Stimulated activated CD4-positive, alpha-beta T cell treated with anti-CD3 and anti-CD28 coated beads, Interleukin-12 subunit alpha, Interleukin-12 subunit beta, amount 100 ng/mL, for 24 hours (primary cell): ENCODE measurements at places on chromosomes 13 and 19.

DNA sequence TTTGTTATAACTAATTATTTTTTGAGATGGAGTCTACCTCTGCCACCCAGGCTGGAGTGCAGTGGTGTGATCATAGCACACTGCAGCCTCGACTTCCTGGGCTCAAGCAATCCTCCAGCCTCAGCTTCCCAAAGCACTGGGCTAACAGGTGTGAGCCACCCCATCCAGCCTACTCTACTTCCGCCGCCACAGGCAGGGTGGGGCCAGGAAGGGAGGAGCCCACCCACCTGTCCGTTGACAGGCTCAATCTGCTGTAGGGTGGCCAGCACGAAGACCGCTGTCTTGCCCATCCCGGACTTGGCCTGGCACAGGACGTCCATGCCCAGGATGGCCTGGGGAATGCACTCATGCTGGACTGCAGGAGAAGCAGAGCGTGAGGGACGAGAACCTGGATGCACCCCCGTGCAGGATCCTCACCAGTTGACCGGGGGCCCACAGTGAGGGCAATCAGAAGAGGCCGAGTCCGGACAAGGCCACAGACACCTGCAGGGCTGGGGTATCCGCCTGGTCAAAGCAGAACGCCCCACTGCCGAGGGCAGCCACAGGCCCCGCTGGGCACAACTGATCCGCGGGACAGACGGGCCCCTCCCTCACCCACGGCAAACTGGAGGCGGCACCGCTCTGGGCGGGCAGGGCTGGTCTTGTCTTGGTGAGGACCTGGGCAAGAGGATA is 6.7 kb downstream of the DDX39A start:
- no peak for DNase-seq

- DNase-seq, result no peak
These were observed 27.1 kb downstream of the PIBF1 start for GRCh38 chr13:72808917-72809500.

DNA sequence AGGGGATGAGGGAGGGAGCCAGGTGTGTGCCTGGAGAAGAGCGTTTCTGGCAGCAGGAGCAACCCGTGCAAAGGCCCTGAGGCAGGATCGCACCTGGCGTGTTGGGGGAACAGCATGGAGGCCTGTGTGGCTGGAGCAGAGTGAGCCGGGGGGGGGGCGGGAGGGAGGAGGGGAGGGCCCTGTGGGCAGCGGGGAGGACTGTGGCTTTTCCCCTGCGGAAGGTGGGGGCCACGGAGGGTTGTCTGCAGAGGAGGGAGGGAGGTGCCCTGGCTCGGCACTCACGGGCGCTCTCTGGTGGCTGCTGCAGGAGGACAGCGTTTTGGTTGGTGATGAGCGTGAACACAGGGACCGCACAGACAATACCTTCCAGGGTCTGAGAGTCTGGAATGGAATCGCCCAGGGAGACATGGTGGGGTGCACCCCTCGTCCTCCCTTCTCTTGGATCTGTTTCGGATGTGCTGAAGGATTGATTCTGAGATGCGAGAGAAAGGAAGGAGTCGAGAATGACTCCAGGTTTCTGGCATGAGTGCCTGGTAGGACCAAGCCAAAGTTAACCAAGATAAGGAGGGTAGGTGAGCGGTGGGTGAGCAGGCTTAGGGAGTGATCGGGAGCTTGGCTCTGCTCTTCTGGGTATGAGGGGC is 6.5 kb downstream of the RAB11B start:
- DNase-seq, result peak; percentile 35

- DNase-seq, result no peak
These were observed 88.6 kb upstream of the MYCBP2 start for GRCh38 chr13:77415253-77416071.

GRCh38 chr19:27742041-27742440 is 1470.9 kb downstream of the UQCRFS1 start:
- no peak for DNase-seq

DNA sequence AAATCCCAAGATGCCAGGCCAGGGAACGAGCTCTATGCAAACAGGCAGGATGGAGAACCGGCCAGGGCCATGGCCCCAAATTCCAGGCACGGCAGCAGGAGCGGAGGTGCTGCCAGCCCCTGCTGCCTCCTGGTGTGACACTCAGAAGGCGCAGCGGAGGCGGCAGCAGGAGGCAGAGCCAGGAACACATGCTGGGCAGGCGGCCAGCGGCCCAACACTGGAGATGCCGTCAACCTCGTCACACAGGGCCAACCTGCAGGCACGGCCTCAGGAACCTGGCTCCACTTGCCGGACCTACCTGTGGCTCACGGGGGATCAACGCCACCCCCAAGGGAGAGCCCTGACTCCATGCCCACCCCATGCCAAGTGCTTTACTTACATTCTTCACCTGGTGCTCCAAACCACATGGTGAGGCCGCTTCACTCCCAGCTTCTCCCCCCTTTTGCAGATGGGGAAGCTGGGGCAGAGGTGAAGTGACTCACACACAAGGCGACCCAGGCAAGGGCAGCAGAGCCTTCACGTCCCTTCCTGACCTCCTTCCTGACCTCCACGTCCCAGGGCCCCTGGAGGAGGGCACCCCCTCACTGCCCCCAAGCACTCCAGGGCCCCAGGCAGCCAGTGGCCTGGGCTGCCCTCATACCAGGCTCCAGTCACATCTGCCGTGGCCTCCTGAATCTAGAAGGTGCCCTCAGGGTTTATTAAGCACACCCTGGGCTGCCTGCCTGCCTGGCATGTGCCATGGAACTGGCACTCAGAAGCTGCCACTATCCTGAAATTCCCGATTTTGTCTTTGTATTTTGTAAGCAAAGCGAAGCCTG is 43.5 kb downstream of the GGACT start:
- no peak for DNase-seq

DNA sequence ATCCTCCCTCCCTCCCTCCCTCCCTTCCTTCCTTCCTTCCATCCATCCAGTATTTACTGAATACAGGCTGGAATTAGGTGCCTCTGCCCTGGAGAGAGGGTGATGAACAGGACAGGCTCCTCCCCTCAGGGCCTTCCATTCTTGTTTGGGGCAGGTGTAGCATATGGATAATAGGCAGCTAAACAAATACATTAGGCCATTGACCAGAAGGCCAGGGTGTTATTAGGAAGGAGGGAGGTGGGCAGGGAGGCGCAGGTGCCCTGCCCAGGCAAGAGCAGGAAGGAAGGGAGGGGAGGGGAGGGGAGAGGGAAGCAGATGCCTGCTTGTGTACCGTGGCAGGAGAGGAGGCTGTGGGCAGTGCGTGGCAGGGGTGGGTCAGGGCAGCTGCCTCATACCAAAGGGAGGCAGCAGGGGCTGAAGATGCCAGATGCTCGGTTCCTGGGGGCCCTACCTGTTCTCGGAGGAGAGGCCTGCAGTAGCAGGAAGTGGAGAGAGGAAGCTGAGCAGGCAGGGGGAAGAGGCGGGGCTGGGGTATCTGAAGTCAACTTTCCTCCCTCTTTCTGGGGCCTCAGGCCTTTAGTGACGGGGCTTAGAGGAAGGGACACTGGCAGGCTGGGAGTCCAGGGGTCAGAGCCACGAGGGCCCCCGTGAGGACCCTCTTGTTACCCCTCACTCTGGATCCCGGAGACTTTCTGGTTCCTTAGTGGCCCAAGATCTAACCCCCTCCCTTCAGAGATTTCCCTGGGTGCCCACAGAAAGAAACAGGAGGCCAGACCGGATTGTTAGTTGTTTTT is at the start of gene RINL:
Gene RINL (minus strand): TSS at position 495 of the 794 bp plus-strand sequence. CDS start 1,533 bp downstream, outside the sequence.
- DNase-seq, result peak; percentile 40

GRCh38 chr19:3343619-3344502 is 22.5 kb upstream of the NFIC start:
- peak; percentile 31 for DNase-seq

GRCh38 chr19:33143897-33144405 is 12.0 kb downstream of the WDR88 start:
- peak; percentile 27 for DNase-seq

DNA sequence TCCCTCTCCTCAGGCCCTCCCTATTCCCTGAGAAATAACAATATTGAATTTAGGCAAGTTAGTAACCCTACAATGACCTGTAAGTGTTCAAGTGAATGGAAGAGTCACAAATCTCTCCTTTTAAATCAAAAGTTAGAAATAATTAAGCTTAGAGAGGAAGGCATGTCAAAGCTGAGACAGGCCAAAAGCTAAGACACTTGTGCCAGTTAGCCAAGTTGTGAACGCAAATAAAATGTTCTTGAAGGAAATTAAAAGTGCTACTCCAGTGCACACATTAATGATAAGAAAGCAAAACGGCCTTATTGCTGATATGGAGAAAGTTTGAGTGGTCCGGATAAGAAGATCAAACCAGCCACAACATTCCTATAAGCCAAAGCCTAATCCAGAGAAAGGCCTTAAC is 120.9 kb downstream of the RBM26 start:
- no peak for DNase-seq

DNA sequence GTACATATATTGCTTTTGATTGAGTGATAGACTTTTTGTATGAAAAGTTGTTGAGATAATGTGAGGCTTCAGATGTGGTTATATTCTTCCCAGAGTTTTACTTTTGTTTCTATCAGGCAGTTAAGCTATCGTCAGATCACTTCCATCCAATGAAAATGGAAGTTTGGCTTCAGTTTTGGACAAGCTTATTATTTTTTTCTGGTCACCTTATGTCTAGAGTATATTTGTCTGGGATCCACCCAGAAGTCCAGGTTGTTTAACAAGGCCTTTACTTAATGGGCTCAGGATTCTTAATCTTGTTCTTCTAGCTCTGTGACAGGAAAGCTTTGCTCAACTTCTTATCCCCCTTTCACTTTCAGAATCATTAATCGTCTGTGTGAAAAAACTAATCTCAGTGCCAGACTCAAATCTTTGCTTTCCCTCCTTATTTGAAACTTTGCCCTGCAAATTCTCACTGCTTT is 150.9 kb downstream of the PDS5B start:
- no peak for DNase-seq

GRCh38 chr13:93344048-93344705 is 117.6 kb downstream of the GPC6 start:
- no peak for DNase-seq

GRCh38 chr19:4589579-4590410 is 30.3 kb upstream of the SEMA6B start:
- DNase-seq, result no peak

GRCh38 chr19:41249707-41250423 is 14.3 kb upstream of the HNRNPUL1 start:
- DNase-seq, result no peak

DNA sequence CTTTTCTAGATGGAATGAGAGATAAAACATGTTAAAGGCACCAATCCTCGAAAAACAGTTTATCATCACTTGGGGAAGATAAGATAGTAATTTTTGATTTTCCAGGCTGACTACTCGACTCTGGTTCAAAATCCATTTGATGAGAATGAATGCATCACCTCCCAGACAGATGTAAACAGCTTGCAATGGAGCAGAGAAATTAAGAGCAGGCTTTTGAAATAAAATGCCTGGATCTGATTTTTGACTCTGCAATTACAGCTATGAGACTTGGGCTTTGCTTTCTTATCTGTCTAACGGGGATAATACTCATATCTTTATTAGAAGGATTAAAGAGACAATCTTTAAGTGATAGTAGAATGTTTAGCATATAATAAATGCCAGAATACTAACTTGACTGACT is 1148.9 kb downstream of the OLFM4 start:
- no peak for DNase-seq

DNA sequence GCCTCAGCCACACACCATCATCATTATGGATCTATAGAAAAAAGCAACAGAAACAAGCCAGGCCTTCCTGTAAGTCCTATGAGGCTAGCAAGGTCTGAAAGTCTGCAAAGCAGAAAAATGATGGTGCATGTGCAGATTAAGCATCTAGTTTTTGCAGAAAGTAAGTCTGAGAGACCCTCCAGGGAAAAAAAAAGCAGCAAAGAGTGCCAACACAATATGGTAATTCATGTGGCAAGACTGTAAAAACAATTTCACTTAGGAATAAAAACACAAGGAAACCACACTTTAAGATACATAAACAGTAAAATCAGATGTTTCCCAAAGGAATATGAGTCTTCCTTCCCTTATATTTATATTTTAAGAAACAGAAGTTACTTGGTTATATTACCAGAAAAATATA is 112.3 kb upstream of the FBXL3 start:
- DNase-seq, result no peak

DNA sequence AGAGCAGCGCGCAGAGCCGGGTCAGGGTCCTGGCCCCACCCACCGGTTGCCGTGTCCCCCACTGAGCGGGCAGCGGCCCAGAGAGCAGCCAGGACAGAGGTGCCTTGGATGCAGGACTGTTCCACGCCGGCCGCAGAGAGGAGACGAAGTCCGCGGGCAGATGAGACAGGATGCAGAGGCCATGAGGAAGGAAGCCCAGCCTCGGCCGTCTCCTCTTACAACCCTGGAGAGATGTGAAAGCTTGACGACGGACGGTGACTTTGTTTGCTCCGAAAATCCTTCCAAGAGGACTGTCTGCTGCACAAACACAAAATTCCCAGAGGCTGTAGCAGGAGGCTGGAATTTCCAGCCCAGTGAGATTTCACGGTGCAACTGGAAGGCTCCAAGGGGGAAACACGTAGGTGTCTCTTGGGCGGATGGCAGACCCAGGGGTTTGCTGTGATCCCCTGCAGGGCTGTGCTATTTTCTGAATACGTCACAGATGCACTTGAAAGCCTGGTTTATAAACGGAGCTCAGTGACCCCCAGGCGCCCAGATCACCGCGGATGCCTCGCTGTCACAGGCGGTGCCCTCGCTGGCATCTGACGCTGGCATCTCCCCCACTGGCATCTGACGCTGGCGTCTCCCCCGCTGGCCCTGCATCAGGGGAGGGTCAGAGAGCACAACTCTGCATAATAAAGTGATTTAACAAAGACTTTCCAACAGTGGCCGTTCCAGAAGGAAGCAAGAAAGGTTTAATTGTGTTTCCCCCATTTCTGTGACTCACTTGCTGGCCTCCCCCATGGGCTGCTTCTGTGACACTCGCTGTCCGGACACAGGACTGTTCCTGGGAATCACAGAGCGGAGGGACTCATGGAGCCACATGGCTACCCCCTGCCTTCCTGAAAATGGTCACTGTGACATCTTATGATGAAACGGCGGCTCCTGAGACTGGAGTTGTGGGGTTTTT is 62.0 kb upstream of the C13orf46 start:
- DNase-seq, result no peak

DNA sequence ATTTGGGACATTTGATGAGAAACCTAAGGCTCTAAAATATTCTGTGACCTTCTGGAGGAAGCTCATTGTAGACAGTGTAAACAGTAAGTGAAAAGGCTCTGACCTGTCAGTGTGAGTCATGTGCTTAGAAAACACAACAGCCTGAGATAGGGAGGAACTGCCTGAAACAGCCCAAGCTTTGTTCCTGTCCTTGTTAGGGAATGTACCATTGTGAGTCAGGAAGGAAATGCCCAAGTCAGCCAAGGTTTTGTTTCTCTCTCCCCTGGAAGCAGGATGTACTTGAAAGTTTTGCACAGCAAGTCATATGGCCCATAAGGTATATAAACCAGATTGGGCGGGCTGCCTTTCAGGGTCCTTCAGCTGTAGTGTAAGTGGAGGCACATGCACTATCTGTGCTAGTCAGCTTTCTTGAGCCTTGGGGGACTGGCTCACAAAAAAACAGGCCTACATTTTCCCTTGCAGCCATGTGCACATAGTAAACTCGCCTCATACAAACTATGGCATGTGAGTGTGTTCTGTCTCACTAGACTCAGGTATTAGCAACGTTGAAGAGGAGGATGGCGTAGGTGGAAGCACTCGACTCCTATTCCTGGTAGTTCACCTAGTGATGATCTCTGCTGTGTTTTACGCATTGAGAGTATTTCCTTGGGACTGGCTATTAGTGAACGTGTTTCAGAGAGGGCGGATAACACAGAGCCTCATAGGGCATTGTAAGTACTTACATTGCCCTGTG is 141.2 kb upstream of the KLHL1 start:
- no peak for DNase-seq
